Caudate nucleus (tissue), 63 donors: ENCODE measurements at places on chromosomes 13 and 19.

- DNase-seq = no peak
These were observed 1.4 kb downstream of the ANKRD10 start for GRCh38 chr13:110913322-110914080.

DNA sequence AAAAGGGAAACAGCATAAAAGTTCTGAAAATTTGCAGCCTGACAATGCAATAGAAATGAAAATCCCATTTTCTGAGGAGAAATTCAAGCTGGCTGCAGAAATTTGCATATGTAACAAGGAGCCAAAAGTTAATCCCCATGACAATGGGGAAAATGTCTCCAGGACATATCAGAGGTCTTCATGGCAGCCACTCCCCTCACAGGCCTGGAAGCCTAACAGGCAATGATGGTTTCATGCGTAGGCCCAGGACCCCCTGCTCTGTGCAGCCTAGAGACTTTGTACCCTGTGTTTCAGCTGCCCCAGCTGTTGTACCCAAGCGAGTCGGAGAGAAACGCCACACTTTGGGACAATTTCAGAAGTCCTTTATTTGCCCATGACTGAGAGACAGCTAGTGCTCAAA, 701.3 kb upstream of the KLHL1 start:
- DNase-seq = no peak

DNA sequence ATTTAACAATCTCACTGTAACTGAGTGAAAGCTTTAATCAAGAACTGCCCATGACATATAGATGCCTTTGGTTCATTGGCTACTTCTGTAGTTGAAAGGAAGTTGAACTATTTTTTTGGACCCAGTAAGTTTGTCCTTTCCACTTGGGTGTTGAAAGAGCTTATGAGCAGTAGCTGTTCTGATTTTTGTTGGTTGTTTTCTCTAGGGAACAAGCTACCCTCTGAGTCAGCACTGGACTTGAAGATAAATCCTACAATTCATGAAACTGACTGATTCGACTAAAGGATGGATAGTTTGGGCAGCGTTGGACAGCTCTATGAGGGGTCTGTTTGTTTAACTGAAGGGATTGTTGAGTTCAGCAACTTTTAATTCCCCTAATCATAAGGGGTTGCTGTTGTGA, 101.0 kb downstream of the PAN3 start:
- DNase-seq = no peak

DNA sequence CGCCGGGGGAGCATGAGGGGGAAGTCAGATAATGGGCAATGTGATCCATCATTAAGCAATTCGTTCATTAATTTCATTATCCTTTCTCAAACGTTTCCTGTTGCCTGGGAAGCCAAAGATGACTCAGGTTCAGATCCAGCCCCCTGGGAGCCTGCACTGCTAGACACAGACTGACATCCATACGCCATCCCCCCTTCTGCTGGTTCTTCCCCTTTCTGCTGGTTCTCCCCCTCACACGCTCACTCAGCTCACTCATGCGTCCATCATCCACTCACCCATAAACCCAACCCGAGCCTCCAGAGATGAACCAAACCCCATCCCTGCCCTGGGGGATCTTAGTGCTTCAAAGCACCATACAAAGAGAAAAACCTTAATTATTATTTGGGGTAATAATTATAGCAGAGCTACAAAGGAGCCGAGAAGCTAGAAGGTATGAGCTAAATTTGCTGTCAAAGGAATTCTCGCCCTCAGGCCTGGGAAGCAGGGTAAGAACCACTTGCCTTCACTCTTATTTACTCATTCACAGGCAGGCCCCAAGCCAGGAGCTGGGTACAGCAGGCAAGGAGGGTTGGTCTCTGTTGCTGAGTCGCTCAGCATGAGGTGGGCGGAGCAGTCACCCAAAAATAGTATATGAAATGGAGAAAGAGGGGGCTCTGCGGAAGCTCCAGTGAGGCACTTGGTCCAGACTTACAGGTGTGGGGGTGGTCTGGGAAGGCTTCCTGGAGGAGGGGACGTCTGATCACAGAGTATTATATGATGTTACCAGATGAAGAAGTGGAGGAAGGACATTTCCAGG, 7.0 kb upstream of the ZNF444 start:
- DNase-seq = no peak

DNA sequence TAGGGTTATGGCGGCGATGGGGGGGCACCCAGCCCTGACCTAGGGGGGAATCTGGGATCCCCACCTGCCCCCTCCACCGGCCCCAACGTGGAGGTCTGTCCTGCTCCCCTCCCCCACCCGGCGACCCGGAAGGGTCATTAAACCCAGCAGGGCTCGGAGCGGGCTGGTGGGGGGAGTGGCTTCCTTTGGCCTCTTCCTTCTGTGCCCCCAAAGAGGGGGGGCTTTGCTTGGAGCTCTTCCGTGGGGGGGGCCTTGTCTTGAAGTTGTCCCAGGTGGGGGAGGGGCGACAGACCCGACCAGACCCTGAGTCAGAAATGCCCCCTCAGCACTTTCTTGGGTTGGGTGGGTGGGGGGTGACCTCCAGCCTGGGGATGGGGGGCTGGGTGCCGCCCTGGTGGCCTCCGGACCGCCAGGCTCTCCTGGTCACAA, 1.5 kb downstream of the ARID3A start:
- no peak for DNase-seq

DNA sequence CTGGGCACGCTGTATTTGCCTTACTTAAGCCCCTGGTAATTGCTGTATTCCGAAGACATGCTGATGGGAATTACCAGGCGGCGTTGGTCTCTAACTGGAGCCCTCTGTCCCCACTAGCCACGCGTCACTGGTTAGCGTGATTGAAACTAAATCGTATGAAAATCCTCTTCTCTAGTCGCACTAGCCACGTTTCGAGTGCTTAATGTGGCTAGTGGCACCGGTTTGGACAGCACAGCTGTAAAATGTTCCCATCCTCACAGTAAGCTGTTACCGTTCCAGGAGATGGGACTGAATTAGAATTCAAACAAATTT, 676 bp downstream of the BRCA2 start:
- DNase-seq = no peak

DNA sequence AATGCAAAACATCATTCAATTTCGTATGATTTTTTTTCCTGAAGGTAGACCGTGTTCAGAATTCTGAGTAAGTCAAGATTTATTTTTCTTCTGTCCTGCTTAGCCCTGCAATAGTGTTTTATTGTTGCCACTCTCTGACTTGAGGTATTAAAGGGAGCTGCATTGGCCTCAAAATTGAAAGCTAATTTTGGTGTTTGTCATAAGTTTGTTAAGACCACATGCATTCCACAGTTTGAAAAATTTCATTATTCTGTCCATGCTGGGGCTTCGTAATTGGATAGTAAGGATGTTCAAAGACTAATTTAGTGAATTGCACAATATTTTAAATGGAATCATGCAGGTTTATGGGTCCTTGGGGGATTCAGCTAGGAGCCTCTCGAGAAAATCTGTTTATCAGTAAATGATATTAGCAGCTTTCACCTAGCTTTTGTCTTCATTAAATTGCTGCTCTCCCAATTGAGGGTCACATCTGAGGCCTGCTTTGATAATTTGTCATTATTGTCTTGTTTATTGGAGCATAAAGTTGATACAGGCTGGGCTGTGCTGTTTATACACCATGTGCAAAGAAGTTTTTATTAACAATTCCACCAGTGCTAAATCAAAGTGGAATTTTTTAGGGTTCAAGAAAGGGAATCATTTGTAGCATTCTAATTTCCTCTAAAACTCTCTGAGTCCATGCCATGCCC, 339.8 kb upstream of the OBI1 start:
- DNase-seq = no peak

DNA sequence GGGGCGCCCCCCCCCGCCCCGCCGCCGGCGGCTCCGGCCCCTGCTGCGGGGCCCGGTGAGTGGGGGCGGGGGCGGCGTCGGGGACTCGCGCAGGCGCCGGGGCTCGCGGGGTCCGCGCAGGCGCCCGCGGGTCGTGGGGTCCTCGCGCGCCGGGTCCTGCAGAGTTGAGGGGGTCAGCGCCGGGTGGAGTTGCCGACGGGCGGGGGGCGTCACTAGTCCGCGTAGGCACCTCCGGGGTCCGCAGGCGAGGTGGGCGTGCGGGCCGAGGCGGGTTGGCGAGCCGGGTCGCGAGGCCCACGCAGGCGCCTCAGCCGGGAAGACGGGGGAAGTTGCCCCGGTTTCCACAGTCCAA, 365 bp downstream of the PPP6R1 start:
- no peak for DNase-seq

- no peak for DNase-seq
These were observed 27.0 kb upstream of the ARGLU1 start for GRCh38 chr13:106594980-106595379.

- no peak for DNase-seq
These were observed 23.1 kb upstream of the TNFRSF19 start for GRCh38 chr13:23547000-23547590.

DNA sequence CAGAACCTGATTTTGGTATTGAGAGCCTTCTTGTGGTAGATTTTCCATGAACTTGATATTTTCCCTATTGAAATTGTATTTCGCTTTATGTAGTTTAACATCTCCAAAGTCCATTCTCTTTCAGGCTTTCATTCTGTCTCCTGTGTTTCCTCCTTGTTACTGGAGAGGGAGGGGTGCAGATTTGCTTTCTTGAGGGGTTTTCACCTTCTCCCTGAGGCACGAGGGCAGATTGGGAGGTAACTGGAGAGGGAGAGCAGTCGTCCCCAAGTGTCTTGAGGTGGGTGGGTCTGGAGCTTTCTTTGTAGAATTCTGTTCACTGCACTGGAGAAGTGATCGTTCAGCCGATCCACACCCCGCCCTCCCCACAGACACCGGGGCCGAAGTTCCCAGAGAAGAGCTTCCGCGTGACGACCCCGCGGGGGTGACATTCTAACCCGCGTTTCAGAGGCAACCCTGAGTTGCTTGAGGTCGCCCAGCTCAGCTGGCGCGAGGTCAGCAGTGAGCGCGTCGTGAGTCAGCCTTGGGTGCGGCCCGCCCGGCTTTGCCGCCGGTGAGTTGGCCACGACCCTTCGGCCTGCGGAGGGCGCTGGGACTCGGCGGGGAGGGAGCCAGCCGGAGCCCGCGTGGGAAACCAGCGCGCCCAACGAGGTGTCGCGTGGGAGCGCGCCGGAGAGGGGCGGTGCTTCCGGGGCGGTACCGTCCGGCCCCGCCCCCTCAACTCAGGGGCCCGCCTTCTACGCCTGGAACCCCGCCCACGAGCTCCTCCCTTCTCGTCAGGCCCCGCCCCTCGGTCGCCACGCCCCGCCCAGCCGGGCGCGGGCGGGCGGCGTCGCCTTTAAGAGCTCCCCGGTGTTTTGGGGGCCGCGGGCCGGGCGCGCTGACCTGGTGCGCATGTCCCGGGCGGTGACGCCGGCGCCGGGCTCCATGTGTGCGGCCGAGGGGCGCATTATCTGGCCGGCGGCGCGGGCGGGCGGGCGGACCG, at the start of gene GATAD2A:
Gene GATAD2A, plus strand, starts transcription at position 797 of the 982 bp plus-strand sequence. CDS start 59,671 bp downstream, outside the sequence.
- peak; percentile 91 for DNase-seq

DNA sequence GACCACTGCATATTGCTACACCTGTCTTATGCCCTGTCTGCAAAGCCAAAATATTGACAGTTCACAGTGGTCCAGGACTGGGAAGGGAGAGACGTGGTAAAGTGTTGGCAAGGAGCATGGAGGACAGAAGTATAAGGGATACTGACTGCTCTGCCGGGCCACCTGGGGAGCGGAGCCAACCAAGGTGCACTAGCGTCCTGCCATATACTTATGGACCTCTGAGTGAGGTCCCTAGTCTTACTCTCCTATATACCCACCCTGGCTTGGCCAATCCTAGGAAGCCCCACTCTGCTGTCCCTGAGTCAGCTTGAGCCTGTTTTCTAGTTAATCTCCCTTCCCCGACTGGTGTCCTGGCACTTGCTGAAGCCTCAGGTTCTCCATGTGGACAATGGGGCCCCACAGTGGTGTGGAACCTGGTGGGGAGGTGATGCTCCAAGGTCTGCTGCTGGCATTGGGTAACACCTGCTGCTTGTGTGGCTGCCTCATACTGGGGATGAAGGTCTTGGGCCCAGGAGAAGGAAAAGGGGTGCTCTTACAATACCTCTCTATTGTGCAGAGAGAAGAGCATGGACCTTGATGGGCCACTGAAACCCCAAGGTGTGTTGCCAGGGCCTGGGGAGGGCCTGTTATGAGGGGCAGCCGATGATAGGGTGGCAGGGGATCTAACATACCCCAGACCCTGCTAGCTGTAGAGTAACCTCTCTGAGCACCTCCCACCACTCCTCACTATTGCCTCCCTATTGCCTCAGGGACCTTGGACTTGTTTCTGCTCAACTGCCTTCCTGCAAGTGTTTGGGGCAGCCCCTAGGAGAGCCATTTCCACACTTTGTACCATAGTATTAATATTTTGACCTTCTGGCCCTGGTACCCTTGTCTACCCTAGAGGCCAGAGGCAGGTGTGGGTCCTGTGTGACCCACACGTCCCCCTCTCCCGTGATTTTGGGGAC, 6.7 kb upstream of the TRIM28 start:
- DNase-seq = no peak

DNA sequence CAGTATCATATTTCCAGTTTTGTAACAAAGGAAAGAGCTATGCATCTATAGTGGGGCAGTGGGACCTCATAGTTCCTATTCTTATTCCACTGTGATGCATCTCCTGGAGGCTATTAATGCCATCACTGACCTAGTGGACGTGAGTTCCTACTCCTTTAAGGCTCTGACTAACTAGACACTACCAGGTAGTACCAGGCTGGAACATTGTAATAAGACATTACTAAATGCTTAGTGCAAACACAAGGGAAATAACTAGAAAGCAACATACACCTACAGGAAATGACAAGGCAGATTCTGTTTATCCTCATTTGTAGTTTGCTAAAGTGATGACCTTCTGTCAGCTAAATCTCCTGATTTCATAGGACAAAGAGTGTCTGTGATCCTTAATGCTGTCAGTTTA, 192.5 kb downstream of the POSTN start:
- no peak for DNase-seq

GRCh38 chr19:16446108-16446723, 25.6 kb downstream of the EPS15L1 start:
- DNase-seq = no peak

GRCh38 chr13:91632086-91632485, 233.7 kb downstream of the GPC5 start:
- no peak for DNase-seq

- DNase-seq = peak; percentile 33
These were observed 451.7 kb downstream of the EFNB2 start for GRCh38 chr13:106083620-106084350.

GRCh38 chr19:11091703-11092153, 2.5 kb downstream of the LDLR start:
- DNase-seq = peak; percentile 30
